Anterior cingulate cortex (tissue), 58 donors: ENCODE measurements at places on chromosomes 6 and 20.

- DNase-seq: no peak
Observed at GRCh38 chr6:105192707-105193465, 13.1 kb upstream of the POPDC3 start.

GRCh38 chr6:7505189-7505699 is 36.2 kb upstream of the DSP start:
- DNase-seq: no peak

- DNase-seq: no peak
Observed at GRCh38 chr6:122799916-122800686, 11.0 kb downstream of the SMPDL3A start.

DNA sequence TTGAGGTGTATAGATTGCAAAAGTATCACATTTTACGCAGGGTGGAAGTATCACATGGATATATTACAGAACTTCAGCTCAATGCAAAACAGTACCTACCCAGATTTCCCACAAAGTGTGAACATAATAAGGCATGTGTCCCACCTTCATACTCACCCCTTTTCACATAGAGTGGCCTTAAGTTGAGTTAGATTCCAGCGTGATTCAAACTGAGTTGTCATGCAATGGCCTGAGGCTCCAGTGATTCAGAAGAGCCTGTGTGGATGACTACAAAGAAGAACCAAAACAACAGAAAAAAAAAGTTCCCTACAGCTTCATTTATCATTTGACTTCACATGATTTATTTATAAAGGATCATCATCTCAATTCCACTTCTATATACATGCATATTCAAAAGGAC is 309.7 kb downstream of the SLC35F1 start:
- no peak for DNase-seq

DNA sequence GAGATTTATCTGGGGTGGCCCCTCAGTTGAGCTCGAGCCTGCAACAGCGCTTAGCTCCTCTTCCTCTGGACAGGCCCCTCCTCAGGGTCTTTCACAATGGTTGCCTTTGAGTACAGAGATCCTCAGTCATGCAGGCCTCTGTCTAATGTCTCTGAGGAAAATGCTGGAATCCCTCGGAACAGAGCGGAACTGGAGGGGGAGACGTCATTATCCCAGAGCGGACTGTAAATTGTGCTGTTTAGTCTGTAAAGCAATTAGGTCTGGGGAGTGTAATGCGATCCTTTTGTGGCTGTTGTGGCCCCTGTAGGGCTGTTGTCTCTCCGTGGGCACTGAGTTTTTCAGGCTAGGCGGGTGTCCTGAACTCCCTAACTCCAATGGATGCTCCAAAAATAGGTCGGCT is 15.0 kb upstream of the DAAM2 start:
- peak; percentile 24 for DNase-seq

- DNase-seq: no peak
Observed at GRCh38 chr6:113642001-113642713, 215.0 kb upstream of the MARCKS start.

DNA sequence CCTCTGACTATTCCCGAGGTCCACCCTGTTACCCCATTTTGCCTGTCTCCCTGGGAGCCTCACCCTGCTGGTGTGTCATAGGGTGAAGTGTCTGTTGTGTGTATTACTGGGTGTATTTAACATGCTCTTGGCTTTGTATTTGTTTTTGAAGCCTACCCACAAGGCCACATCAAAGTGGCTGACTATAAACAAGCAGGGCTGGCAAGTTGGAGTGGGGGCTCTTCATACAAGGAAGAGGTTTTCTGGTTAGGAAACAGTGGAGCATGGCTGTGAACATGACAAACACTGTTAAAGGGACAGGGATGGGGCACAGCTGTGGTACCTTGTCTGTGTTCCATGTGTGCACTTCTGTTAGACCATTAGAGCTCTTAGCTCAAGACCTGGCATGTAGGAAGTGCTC is 26.3 kb downstream of the HECA start:
- no peak for DNase-seq

- DNase-seq: no peak
Observed at GRCh38 chr6:158154816-158155215, 13.2 kb downstream of the SERAC1 start.

GRCh38 chr6:73969971-73970970 is 274.3 kb downstream of the CD109 start:
- no peak for DNase-seq

DNA sequence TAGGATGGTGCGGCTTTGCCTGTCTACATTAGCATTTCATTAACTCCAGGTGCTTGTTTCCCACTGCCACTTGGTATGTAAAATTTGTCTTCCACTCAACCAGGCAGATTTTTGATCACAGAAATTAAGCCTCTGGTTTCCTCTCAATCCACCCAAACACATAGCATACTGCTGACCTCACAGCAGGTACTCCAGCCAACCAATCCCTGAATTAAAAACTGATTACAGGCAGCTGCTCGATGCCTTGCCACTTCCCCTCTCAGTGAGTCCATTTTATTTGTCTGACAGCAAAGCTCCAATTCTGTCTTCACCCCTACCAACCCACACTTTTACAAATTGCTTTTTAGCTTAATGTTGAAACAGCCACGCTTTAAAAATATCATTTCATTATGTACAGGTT is 95.2 kb downstream of the PLCB1 start:
- no peak for DNase-seq

GRCh38 chr6:131779304-131779703 is 28.5 kb upstream of the ENPP1 start:
- no peak for DNase-seq

- DNase-seq: no peak
Observed at GRCh38 chr20:50271176-50271575, 80.5 kb downstream of the CEBPB start.

- DNase-seq: no peak
Observed at GRCh38 chr20:48758206-48758820, 69.5 kb downstream of the PREX1 start.

DNA sequence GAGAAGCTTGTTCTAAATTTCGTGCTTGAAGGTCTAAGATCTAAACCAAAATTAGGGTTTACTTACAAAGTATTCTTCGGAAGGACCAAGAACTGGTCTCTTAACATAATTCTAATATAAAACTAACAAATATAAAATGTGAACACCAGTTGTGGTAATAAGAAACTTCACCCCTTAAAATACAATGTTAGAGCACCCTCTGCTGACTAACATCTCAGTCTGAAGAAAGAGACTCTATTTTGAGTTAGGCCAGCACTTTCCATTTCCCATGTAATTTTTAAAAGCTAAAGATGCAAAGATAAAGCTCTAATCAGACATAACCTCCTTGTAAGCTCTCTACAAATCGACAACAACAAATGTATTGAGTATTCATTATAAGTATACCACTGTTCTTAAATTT is 24.6 kb downstream of the ATG5 start:
- DNase-seq: no peak

DNA sequence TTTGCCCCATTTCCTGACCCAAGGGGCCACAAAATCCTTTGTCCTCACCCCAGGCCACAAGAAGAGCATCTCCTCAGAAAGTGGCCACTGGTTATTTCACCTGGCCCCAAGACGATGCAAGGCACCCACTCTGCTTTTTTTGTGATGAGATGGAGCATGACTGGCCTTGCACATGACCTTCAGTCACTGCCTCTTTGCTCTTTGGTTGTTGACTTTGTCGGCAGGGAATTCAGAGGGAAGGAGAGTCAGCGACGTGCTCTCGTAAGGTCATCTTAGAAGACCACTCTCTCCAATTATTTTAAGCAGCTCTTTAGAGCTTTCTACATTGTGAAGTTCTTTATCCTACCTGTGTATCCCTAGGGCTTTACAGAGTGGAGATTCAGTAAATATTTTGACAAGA is 306.7 kb downstream of the PLCB1 start:
- DNase-seq: no peak

GRCh38 chr6:134447423-134447822 is 129.5 kb upstream of the SGK1 start:
- no peak for DNase-seq

GRCh38 chr6:144194293-144194810 is 44.0 kb downstream of the STX11 start:
- DNase-seq: no peak

DNA sequence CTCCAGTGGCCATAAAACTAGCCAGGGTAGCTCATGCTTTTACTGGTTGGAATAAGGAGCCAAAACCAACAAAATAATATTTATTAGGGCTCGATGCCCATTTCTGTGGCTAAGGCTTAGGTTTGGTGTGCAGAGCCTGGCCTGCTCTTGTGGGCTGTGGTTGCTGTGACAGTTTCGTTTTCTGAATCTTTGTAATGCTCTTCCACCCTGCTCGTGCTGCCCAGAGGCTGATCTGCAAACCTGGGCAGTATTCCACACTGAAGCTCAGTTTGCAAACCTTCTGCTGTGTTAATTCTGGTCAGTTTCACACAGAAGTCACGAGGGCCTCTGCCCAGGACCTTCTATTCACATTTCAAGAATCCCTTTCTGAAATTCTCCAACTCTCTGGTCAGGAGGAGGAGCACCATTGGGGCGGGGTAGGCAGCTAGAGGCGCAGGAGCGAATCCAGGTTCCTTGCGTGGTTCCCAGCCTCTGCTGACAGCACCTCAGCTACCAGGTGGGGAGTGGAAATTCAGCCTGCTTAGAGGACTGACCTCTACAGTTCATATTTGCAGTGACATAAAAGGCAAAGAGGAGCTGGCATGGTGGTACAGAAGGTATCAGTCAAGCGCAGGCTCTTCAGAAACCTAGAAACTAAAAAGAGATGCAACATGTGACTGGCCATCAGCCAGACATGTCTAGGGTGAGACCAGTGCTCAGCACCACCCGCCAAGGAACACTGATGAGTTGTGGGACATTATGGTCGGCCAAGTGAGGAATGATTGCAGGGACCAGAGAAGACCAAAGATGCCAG is 14.3 kb upstream of the C20orf144 start:
- no peak for DNase-seq

GRCh38 chr6:27892649-27893058 is 19.5 kb downstream of the OR2B2 start:
- DNase-seq: no peak

- DNase-seq: no peak
Observed at GRCh38 chr6:137729866-137730629, 137.0 kb upstream of the TNFAIP3 start.

- DNase-seq: no peak
Observed at GRCh38 chr6:29769336-29769735, 46.1 kb downstream of the HLA-F start.

- no peak for DNase-seq
Observed at GRCh38 chr6:136761227-136761922, 30.9 kb downstream of the MAP3K5 start.

GRCh38 chr20:45459606-45460005 is 9.9 kb upstream of the WFDC2 start:
- no peak for DNase-seq

DNA sequence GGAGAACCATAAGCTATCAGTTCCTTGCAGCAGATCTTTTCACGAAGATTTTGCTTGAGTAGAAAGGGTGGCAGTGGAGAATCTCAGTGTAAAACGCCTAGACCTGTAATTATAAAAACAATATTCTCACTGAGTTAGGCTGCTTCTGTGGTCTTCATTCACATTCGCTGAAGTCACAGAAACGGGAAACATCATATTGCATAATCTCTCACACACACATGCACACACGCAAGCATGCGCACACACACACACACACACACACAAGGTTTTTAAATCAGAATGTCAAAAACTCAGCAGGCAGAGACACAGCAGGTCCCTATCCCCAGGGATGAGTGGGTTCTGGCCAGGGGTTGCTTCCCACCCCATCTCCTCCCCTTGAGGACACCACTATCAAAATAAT is 175.5 kb downstream of the ATXN1 start:
- DNase-seq: no peak

DNA sequence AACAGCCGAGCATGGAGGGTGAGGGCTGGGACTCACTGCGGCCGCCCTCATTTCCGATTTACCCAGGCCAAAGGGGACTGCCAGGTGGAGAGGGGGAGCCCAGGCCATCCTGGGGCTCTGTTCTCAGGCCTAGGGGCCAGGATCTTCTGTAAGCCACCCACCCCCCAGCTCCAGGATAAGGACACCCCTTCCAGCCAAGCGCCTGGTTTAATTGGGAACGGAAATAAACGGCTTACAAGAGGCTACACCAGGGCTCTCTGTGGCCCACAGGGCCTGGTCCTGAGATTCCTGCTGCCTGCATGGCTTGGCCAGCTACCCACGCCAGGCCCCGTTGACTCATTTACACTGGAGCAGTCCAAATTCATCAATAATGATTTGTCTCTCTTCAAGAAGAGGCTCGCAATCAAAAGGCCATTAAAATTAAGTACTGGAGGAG is 68.1 kb upstream of the TOP1 start:
- DNase-seq: no peak

GRCh38 chr6:125008957-125009356 is 46.7 kb downstream of the RNF217 start:
- no peak for DNase-seq
